ENCODE measurements at places on chromosomes 7 and 10.

DNA sequence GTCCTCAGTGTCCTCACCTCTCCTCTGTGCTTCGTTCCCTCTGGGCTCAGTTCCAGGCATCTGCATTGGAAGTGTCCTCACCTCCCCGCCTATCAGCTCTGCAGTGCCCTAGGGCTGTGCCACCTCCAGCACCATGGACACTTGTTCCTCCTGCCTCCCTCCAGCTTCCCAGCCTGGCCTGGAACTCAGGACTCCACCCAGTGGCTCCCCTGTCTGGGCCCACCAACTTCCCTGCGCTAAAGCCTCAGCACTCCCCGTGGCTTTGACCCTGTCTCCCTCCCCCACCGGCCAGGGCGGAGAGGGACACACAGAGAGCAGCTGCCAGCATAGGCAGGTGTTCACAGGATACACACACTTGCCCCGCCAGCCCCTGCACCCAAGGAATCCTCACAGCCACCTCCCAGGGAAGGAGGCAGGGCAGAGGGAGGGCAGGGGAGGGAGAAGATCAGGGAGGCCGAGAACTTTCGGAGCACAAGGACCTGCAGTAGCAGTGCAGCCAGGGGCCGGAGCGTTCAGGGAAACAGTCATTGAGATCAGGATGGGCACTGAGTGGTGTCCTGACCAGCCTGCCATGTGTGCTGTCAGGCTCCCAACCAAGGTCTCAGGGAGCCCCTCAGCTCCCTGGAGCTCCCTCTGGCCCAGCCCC, 31.3 kb downstream of the ANXA8 start:
- no peak for DNase-seq

GRCh38 chr10:121217331-121217730, 366.2 kb downstream of the WDR11 start:
- DNase-seq = no peak

DNA sequence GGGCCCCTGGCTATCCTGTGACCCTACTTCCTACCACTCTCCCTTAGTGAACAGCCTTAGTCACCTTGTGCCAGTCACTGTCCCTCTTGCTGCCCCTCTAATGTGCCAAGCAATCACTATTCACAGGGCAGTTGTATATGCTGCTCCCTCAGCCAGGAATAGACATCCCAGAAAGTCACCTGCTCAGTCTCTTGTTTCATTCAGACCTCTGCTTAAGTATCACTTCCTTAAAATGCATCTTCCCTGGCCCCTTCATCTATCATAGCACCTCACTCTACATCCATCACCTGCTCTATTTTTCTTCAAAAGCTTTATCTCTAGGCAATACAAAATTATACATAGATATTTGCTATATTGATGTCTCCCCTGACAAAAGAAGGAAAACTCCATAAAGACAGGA, 328.4 kb upstream of the NFE2L3 start:
- DNase-seq = no peak

GRCh38 chr7:84412161-84412969, 217.8 kb upstream of the SEMA3A start:
- no peak for DNase-seq

GRCh38 chr7:139580435-139580834, 57.0 kb downstream of the CLEC2L start:
- DNase-seq = no peak

DNA sequence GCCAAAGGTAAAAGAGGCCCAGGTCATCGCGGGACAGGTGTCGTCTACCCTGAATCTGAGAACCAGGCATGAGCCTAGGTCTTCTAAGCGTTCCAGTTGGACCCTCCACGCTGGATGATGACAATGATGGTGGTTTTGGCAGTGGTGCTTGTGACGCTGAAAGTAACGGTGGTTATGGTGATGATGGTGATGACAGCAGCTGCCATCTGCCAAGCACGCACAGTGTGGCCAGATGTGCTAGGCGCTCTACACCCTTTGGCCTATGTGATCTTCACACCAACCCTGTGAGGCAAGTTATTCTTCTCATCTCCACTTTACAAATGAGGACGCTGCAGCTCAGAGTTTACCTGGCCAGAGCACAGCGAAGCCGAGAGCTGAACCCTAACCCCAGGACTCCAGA, 93.9 kb downstream of the FAM53B start:
- no peak for DNase-seq

- DNase-seq = no peak
Measured at GRCh38 chr10:72127571-72127970, 39.2 kb upstream of the SPOCK2 start.

DNA sequence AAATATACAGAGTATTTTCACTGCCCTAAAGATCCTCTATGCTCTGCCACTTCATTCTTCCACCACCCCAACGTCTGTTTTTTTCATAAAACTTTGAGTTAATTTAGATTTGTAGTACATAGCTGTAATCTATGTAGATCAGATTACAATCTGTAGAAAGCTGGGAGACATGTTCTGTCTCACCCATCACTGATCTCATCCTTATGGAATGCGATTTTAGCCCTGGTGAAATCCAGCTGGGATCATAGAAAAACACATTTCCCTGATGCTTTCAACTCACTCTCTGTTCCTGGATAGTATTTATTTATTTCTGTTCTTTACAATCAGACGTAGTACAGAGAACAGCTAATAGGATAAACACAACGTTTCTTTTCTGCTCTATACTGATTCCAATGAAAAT, 521.0 kb downstream of the KIF20B start:
- DNase-seq = no peak

DNA sequence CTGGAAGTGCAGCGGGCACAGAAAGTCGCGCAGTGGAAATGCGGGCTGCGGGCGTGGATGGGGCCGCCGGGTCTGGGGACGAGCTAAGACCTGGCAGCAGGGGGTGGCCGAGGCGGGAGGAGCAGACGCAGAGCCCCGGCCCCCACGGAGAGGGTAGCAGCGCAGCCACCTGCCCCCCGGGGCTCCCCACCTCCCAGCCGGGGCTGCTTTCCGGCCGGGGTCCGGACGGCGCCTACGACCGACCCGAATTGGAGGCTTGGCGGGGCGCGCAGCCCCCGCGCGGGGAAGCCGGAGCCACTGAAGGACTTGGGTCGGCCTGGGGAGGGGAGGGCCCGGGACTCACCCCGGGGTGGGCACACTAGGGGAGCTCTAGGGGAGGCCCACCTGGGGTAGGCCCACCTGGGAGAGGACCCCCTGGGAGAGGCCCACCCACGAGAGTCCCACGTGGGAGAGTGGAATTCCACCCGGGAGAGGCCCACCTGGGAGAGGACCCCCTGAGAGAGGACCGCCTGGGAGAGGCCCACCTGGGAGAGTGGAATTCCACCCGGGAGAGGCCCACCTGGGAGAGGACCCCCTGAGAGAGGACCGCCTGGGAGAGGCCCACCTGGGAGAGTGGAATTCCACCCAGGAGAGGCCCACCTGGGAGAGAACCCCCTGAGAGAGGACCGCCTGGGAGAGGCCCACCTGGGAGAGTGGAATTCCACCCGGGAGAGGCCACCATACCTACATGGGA, 854 bp upstream of the CFAP46 start:
- DNase-seq = no peak

DNA sequence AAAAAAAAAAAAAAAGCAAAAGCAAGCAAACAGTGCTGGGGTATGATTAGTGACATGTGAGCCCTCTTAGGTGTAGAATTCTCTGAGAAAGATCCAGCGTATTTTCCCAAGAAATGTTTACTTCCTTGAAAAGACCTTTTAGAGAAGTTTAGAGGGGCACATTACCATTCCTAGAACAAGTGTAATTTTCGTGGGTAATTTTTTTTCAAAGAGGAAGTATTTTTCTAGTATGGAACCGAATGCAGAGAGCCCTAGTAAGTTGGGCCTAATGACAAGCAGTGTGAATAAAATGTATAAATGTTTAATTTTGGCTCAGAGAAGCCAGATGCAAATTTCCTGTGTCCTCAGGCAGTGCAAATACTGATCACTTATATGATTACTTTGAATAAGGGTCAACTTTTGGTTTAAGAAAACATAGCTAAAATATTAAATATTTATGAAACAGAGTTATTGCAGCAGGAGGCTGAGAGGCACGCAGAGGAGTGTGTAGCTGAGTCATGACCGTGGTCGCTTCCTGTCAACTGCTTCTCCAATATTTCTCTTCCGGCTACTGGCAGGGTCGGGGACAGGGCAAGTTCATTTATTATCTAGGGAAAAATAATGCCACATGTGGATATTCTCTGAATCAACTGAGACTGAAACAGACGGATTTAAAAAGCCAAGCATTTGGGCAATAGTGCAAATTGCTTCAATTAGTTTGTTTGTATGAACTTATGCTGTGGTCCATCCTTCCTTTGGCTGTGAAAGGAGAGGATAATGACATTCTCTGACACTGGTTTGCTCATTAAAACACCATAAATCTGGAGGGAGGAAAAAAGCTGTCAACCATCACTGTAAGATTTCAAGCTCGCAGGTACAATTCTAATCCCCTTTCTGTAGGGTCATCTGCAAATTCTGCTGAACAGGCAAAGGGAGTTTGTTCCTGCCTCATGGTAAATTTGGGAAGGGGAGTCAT, 495.2 kb downstream of the GLRX3 start:
- DNase-seq = no peak

- DNase-seq = no peak
Measured at GRCh38 chr10:75542084-75542483, 110.7 kb downstream of the LRMDA start.

DNA sequence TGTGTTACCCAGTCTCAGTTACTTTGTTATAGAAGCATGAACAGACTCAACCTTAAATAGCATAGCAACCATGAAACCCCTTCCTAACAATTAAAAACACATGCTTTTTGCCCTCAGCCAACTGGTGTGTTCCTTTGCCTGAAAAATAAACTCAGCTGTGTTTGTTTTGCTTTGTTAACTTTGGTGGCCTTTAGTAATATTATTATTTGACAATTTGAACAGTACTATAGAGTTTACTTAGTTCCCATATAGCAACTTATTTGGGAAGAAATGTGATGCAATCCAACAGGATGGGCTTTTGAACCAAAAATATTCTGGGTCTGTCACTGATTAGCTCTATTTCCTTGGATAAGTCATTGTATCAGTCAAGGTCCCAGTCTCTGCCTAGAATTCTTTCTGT, 22.5 kb upstream of the MKLN1 start:
- no peak for DNase-seq

DNA sequence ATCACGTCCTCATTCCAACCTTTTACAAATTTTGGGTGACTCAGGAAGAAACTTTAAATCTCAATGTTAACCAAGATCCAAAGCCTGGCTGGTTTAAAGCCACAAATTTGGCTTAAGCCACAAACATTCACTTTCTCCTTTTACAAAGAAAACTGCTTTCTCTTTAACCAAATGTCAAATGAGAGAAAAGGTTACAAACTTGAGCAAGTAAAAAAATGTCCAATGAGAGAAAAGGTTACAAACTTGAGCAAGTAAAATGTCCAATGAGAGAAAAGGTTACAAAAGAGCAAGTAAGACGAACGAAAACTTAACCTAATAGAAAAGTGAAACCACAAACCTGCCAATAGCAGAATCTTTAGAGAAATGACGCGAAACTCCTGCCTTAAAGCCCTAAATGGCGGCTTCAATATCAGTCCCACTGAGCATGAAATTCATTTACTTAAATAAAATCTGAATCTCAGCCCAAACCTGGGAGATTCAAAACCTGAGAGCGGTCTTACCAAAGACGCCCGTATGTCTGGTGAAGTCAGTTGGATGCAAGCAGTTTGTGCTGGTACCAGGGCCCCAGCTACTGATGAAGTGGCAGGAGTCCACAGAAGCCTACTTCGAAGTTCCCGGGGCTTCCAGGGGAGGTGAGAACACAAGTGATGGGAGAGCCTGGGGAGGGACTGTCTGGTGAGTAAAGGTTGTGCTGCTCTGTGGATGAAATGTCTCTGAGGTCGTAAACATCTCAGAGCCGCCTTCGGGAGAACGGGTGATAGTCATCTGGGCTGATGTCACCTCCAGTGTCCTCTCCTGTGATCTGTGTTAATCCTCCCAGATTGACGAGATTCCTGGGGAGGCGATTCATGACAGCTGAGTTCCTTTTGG, 74.6 kb downstream of the PAXIP1 start:
- DNase-seq = peak; percentile 74

DNA sequence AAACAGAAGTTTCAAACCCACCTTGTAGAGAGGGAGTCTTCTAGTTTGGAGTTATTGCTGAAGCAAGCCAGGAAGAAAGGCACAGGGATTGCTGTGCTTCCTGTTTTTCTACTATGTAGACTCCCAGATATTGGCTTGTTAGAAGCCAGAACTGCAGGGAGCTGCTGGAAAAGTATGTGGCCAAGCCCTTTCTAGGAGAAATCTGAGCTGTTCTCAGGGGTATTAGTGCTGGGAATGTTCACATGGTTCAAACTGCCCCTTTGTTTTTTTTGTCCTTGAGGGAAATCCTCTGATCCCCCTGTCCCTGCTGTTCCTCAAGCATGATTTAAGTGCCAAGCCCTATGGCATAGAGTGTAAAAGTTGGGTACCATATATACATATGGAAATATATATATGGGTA, 184.0 kb downstream of the CCDC7 start:
- DNase-seq = no peak

DNA sequence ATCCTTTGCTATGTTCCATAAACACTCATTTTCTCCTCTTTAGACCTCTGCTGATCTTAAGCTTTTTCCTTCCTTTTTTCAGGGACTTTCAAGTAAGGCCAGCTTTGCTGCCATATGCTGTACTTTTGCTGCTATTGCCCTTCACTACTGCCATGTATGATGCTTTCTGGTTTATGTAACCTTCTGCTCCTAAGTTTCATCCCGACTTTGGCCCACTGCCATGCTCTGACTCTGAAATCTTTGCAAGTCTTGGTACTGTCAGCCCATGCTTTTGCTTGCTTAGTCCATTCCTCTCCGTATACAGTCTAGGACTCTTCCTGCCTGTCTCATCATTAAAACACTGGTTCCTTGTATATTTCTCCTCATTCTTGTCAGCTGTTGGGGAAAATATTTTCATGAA, 152.4 kb downstream of the RNF133 start:
- DNase-seq = no peak

- no peak for DNase-seq
Measured at GRCh38 chr7:29019387-29019786, 61.3 kb upstream of the TRIL start.

GRCh38 chr10:62979921-62980320, 153.2 kb upstream of the NRBF2 start:
- no peak for DNase-seq

- no peak for DNase-seq
Measured at GRCh38 chr7:16369855-16370254, 51.5 kb downstream of the CRPPA start.

DNA sequence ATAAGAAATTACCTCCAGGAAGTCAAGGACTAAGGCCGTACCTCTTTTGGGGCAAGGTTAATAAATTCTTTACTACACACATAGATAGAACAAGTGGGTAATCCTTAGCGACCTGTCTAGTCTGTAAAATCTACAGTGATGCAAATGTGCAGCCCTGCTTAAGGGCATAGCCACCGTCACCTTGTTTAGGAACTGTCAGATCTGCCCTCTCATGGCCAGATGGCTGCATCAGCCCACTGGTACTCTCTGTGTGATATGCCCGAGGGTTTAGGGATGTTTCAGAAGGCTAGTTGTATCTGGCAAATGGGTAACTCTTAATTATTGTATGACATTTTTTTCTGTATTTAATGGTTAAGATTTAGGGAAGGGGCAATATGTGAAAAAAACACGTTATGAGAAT, 74.3 kb downstream of the NRG3 start:
- DNase-seq = no peak
